ENCODE measurements at places on chromosomes 6 and 20.

DNA sequence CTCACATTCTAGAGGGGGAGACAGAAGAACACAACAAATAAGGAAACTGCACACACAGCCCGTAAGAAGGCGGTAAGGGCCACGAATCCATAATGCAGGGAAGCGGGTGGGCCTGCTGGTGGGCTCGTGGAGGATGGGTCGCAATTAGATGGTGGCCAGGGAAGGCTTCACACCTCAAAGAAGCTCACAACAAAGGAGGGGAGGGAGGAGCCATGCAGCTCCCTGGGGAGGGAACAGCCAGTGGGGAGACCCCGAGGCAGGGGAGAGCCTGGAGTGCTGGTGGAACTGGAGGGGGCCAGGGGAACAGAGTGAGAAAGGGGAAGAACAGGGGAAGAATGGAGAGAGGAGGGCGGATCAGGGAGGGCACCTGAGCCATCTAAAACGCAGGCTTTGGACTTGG, 13.4 kb downstream of the SRC start:
- no peak for DNase-seq

DNA sequence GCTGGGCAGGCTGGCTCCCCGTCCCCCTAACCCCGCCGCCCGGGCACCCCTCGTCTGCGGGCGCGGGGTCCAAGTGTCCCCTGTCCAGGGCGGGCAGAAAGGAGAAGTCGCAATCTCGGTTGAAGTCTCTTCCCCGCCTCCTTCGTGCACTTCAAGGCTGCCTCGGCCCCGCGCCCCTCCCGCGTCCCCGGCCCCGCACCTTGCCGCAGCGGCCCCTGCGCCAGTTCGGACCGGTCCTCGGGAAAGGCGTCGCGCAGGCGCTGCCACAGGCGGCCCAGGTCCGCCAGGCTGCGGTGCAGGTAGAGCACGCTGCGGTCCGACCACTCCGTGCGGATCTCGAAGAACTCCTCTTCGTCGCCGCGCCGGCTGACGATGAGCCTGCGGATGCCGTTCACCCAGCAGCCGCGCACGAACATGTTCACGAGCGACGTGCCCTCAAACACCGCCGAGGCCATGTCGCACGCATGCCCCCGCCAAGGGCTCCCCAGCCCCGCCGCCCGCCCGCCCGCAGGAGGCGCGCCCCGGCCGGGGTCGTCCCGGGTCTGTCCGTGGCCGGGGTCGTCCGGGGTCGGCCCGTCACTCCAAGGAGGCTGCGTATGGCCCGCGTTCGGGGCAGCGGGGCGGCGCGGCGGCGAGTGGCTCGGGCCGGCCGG, at the start of gene PXDC1:
Gene PXDC1 (minus strand): TSS at position 637 of the 653 bp plus-strand sequence. CDS start 182 bp downstream, at position 455.
- DNase-seq: no peak

DNA sequence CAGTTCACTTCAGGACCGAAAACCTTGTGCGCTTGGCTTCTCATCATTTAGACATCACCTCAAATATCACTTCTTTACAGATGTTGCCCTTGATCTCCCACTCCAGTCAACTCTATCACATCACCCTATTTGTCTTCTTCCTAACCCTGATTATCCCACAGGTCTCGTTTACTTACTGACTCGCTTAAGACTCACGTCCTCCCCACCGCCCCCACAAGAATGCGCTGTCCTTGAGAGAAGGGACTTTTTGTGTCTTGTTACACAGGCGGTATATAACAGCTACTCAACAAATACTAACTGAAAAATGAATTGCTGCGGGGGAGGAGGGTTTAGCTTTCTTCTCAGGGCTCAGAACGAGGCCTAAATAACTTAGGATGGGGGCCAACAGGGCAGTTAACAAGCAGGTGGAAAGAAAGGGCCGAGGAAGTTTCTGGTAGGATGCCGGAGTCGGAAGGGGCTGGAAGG, 527 bp downstream of the TOMM34 start:
- DNase-seq: no peak

DNA sequence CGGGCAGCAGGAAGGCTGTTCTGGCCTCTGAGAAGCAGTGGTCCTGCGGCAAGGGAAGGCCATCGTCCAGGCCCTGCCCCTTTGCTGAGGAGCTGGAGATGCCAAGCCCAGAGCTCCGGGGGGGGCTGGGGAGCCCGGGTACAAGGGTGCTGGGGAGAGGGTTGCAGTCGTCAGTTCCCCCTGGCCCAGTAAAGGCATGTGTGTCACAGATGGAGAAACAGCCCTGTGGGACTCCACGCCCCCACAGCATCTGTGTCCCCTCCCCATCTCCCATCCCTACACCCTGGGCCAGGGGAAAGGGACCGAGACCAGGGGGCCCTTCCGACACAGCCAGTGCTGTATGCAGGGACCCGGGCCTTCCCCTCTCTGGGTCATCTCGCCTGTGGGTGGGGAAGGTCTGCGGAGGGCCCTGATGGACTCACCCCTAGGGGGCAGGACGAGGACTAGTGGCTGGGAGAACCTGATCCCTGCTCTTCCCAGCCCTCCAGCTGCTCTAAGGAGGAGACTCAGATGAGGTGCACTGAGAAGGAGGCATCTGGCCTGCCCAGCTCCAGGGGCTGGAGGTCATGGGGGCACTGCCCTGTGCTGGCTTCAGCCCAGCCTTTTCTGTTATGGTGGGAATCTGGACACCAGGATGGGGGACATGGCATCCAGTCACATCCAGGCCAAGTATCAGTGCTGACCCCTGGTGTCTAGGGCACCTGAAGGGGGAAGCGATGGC, 609 bp downstream of the MYL9 start:
- no peak for DNase-seq

- no peak for DNase-seq
Measured at GRCh38 chr6:72245565-72245964, 359.2 kb downstream of the RIMS1 start.

DNA sequence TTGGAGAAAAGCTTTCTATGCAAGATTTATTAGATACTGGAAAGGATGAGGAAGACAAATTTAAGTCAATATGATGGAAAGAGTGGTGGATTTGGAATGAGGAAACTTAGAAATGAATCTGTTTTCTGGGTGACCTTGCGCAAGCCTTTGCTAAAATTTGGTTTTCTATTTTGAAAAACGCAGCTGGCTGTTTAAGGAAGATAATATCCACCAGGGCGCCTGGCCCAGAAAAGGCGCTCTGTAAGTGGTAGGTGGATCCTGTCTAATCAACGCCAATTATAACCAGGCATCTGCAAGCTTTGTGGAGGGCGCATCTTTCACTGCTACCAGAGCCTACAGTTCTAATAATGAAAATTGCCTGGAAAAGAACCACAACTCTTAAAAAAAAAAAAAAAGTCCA, 398 bp upstream of the SPATS1 start:
- DNase-seq: peak; percentile 36

DNA sequence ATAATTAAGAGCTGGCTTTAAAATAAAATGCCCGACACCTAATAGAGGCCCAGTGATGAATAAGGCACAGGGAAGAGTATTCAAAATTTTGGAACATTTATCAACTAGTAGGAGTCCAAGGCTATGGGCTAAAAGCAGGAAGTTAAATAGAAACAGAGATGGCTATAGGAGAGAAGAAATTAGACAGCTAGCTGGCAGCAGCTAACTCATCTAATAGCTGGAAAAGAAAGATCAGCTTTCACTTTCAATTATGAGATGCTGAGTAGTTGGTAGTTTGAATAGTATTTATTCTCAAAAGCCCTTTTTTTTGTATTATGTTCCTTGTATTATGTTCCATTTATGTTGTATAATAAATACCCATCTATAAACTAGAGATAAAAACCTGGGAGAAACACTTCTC, 215.7 kb downstream of the SLC35F1 start:
- DNase-seq: no peak

- no peak for DNase-seq
Measured at GRCh38 chr6:167588920-167589614, 237.6 kb upstream of the AFDN start.

- DNase-seq: no peak
Measured at GRCh38 chr20:40109136-40109535, 579.9 kb downstream of the MAFB start.

GRCh38 chr6:132084811-132085509, 133.8 kb upstream of the CCN2 start:
- no peak for DNase-seq

DNA sequence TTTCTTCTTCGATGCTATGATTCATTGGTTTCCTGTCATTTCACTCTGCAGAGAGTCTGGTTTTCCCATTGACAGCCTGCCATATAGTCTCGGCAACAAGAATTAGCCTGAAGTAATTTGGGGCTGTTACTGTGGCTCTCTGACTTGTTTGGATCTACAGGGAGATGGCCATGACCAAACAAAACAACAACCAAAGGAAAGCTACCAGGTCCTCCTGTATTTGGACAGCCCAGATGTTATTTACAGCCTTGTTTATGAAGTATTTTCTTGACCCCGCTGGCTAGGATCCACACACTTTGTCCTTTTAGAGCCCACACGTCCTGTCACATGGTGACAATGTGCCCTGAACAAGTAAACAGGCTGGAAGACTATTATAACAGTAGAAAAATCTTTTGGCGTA, 111.4 kb upstream of the PREP start:
- DNase-seq: no peak

- no peak for DNase-seq
Measured at GRCh38 chr6:45676380-45676779, 298.6 kb upstream of the SUPT3H start.

DNA sequence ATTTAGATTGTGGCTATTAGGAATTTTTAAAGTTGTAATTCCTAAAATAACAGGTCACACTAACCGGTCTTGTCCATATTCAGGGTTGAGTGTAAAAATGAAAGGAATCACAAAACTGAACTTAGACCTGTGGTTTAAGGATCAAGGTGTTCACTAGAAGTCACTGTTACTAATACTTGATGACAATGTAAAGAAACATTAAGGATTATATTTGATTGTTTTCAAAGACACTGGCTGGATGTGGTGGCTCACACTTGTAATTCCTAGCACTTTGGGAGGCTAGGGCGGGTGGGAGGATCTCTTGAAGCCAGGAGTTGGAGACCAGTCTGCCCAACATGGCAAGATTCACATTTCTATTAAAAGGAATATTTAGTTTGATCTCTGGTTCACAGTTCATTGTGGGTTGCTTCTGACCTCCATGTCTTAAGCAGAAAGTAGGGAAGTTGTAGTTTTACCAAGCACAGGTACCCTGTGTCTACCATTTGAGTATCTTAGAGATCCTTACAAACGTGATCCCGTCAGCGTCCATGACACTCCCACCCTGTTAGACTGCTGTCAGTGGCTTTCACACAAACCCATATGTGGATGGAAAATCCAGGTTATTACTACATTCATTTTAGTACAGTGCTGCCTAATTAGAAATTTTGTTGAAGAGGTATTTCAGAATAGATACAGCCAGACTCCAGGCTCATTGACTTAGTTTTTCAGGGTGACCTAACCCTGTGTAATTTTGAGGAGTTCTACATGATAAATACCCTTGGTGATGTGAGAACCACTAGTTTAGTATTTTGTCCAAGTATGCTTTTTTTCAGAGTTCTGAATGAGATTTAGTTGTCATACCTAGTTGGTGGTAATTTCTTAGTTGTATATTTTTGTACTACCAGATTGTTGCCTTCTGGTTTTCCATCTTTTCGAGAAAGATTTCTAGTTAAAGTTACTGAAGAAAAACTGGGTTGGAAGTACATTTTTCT, 10.2 kb downstream of the SRSF3 start:
- DNase-seq: no peak

- no peak for DNase-seq
Measured at GRCh38 chr6:111984081-111984480, 69.8 kb upstream of the CCN6 start.

DNA sequence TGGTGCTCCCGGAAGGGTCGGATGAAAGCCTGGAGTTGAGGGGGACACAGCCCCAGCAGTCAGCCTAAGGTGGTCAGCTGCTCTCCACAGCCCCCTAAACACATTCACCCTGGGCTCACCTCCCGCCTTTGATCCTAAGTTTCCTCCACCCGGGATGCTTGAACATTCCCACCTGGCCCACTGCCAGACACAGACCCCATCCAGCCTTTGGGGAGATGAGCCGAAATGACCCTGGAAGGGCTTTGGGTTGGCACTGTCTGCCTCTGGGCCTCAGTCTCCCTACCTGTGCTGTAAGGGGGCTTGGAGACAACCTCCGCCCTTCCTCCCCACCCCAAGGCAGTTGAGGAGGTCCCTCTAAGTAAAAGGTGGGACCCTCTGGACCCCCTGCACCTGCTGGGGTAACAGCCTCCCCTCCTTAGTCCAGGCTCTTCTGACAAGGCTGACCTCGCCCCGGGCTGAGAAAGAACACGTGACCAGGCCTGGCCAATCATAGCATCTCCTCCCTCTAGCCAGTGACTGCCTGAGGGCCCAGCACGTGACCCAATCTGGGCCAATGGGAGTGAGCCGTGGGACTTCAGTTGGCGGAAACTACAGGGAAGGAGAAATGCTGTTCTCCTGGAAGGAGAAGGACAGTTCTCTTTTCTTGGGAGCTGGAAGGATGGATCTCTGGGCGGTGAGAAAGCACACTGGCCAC, 16.9 kb upstream of the UBE2V1 start:
- DNase-seq: no peak

DNA sequence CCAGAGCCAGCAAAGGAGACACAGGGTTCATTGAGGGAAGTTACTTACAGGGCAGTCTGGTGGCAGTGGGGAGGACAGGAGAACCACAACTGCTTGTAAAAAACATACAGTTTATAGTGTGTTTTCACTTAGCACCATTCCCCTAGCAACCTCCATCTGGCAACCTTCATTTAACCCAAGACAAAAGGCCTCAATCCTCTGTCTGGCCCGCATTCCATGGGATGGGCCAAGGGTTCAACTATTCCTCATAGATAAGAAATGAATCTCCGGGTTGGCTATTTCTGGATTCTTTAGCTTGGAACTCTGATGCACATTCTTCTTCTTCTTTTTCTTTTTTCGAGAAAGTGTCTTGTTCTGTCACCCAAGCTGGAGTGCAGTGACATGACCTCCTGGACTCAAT, 26.3 kb upstream of the FYN start:
- DNase-seq: no peak

- DNase-seq: no peak
Measured at GRCh38 chr6:132969196-132969595, 154.8 kb downstream of the RPS12 start.

GRCh38 chr6:20362623-20363022, 39.1 kb upstream of the E2F3 start:
- no peak for DNase-seq

GRCh38 chr6:159701413-159701999, 8.5 kb upstream of the SOD2 start:
- DNase-seq: no peak

GRCh38 chr20:6533761-6534479, 233.6 kb upstream of the BMP2 start:
- no peak for DNase-seq

GRCh38 chr6:147712841-147713240, 204.4 kb downstream of the SAMD5 start:
- DNase-seq: no peak

- DNase-seq: no peak
Measured at GRCh38 chr6:8906699-8907098, 471.4 kb upstream of the SLC35B3 start.

- no peak for DNase-seq
Measured at GRCh38 chr20:43334080-43334479, 123.6 kb upstream of the SRSF6 start.
